ENCODE measurements at places on chromosomes 16 and 17. TPM values are rescaled to one million over a fixed set of nuclear protein-coding genes. Genes with fewer than 3 reads are reported as not detected.

- H3K27me3 ChIP-seq = no peaks in the 10 kb centered on the region
- H3K27ac ChIP-seq = peak overlapping the region; percentile 93
- H3K4me1 ChIP-seq = peaks cover 12% of the 10 kb centered on the region
- H3K36me3 ChIP-seq = peaks cover 2% of the 10 kb centered on the region
- peak overlapping the region; percentile 70 for H3K4me3 ChIP-seq
These were observed 68.8 kb downstream of the AMFR start for GRCh38 chr16:56356276-56357240.

GRCh38 chr17:76398523-76399174 lies 14.2 kb downstream of the SPHK1 start:
- no peak for DNase-seq
- no peaks in the 10 kb centered on the region for H3K27me3 ChIP-seq
- peaks cover 23% of the 10 kb centered on the region for H3K36me3 ChIP-seq
- no peak overlapping the region for H3K4me3 ChIP-seq
- H3K4me1 ChIP-seq = no peaks in the 10 kb centered on the region
- no peak overlapping the region for H3K27ac ChIP-seq

GRCh38 chr17:58365980-58366595 lies 14.1 kb upstream of the SUPT4H1 start:
- peaks cover 30% of the 10 kb centered on the region for H3K4me1 ChIP-seq
- DNase-seq = no peak
- peaks cover 10% of the 10 kb centered on the region for H3K36me3 ChIP-seq
- H3K27me3 ChIP-seq = no peaks in the 10 kb centered on the region
- no peak overlapping the region for H3K27ac ChIP-seq

GRCh38 chr17:57288040-57288772 lies 31.9 kb downstream of the MSI2 start:
- peaks cover 2% of the 10 kb centered on the region for H3K36me3 ChIP-seq
- H3K27me3 ChIP-seq = no peaks in the 10 kb centered on the region
- H3K27ac ChIP-seq = peak overlapping the region; percentile 38
- peaks cover 51% of the 10 kb centered on the region for H3K4me1 ChIP-seq

DNA sequence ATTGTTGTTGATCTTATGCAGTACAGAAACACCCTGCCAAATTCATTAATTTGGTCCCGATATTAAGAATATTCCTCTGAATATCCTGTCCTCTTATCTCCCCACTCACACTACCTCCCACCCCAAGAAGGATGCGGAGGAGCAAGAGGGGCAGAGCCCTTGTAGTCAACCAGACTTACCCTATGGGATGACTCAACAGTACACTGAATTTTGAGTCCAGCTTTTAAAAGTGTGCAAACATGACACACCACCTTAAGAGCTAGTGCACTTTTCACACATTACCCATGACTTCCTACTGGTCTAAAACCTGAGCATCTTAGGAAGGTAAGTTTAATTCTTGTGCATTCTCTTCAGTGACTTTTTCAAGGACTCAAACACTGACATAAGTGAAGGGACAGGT lies 9.5 kb downstream of the USP22 start:
- no peaks in the 10 kb centered on the region for H3K27me3 ChIP-seq
- H3K36me3 ChIP-seq = peaks cover 2% of the 10 kb centered on the region
- no peak for DNase-seq
- no peak overlapping the region for H3K4me3 ChIP-seq
- H3K4me1 ChIP-seq = peaks cover 57% of the 10 kb centered on the region
- H3K27ac ChIP-seq = peak overlapping the region; percentile 70

The TMEM106A gene
- 8.6 TPM for total RNA-seq
